ENCODE measurements at places on chromosomes 11 and 22.

GRCh38 chr11:111393096-111393495 lies 14.0 kb upstream of the POU2AF1 start:
- DNase-seq = no peak

GRCh38 chr22:46240073-46240472 lies 10.0 kb downstream of the CDPF1 start:
- DNase-seq = no peak

- no peak for DNase-seq
Measured at GRCh38 chr11:77299528-77299993, 1.9 kb downstream of the GDPD4 start.

DNA sequence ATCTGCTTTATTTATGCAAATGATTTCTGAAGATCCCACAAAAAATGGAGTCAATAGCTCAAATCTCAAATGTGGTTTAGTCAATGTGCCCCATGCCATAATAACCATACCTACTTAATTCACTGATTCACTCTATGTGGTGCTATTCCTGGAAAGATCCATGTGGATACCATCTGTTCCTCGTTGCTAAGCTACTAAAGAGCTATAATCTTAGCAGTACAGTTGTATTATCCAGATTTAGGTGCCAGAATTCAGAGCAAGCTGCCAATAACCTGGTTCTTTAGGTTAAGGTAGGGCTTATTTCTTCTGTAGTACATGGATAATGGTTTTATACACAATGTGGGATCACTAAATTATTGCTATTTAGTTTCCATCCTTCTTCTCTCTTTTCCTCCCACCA lies 974.7 kb upstream of the CCDC90B start:
- DNase-seq = no peak

- DNase-seq = no peak
Measured at GRCh38 chr11:66343176-66343575, 1.7 kb downstream of the BRMS1 start.

GRCh38 chr22:27314276-27314807 lies 487.2 kb downstream of the MN1 start:
- DNase-seq = no peak

GRCh38 chr11:9090488-9091043 lies 833 bp downstream of the SCUBE2 start:
- DNase-seq = no peak

- DNase-seq = no peak
Measured at GRCh38 chr22:26783885-26784284, 126.5 kb downstream of the MIAT start.

- DNase-seq = no peak
Measured at GRCh38 chr11:96311120-96311568, 31.9 kb downstream of the MAML2 start.

DNA sequence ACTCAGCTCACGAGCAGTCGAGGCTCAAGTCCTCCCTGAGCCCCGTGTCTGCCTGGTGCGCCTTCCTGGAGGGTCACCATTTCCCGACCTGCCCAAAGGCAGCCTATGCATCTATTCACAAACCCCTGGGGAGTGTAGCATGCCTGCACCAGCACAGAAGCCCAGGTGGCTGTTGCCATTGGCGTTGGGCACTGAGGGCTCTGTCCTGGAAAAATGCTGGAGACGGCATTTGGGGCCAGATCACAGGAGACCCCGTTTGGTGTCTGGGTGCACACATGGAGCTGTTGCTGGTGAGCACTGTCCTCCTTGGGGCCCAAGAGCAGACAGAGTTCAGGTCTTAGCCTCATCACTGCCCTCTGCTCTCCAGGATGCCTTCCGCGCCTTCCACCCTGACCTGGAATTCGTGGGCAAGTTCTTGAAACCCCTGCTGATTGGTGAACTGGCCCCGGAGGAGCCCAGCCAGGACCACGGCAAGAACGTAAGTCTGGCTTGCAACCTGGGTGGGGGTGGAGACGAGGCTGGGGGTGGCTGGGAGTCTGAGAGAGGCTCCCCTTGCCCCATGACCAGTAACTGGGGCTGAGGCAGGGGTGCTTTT lies 9.4 kb downstream of the FADS2 start:
- DNase-seq = no peak

DNA sequence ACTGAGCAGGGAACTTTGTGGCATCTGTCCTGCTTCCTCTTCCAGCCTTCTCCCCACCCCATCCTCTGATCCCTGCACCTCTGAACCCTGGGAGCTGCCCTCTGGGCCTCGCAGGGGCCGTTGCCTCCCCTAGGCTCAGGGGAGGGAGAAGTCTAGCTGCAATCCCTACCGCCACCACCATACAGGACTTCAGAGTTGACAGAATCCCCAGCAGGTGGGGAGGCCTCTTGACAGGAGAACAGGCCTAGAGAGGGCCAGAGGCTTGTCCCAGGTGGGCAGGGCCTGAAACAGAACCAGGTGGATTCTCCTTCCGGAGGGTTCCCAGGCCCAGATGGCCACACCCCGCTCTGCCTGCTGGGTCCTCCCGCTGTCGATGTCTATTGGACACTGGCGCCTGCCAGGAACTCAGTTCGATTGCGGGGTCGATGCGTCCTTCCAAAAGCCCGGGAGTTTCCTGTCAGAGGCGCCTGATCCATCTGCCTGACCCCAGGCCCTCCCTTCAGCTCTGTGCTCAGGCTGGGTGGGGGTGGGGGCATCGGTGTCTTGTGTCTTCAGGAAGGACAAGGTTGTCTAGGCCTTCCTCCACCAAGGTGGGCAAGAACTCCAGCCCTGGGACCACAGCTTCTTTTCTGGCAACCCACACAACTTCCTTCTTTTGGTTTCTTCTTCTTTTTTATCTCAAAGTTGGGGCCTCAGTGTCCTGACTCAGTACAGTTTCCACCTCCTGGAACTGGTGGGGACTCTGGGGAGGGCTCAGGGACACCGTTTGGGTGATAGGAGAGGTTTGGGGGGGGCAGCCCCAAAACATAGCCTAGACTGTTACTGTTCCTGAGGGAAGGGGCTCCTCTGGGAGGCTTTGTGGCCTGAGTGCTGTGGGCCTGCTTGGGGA lies 6.4 kb downstream of the STARD10 start:
- DNase-seq = no peak

DNA sequence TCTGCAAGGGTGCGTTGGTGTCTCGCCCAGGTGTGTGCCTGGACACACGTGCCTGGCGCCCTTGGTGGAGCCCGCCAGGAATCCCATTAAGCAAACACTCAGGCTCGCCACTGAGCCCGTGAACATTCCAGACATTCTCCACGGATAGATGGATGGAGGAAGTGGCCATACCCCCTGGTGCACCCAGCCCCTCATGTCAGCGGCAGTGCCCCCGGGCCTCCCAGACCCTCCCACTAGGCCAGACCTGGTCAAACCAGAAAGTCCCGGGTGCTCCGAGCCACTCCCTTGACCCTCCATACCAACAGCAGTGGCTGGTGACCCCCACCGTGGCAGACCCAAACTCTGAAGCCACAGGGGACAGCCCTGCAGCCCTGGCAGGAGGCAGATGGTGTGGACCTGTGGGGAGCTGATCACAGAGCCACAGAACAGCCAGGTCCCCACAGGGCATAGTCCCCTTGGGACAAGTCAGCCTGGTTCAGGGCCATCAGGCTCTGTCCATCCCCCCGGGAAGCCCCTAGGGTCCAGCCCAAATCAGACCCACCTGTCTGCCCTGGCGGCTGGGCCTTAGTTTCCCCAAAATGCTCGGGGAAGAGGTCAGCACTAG lies 1.9 kb downstream of the EPS8L2 start:
- no peak for DNase-seq

DNA sequence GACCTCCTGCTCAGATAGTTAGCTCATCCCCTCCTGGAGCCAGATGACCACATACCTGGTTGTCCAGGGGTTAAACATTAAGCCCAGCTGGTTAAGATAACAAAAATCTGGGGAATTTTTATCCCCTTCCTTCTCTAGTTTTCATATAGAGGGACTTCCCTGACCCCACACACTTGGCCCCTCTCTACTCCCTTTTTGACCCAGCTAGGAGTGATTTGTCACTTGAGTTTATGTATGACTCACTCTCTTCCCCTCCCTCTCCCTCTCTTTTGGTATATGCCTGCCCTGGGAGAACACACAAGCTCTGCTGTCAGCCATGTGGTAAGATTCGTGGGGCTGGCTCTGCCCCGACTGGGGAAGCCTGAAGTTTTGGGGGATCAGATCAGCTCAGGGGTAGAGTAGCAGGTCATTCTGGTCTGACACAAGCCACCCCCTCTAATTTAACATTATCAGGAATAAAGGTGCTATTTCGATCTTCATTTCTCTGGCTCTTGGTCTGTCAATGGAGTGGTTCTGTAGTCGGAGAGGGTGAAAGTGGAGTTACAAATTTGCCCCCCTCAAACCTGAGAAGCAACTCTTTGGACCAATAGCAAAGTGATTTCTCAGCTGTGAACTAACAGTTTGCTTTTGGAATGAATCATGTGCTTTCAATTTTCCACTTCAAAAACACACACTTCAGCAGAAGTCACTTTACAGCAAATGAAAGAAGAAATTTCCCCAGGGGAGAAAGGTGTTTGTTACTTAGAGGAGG lies 415.3 kb upstream of the CADM1 start:
- no peak for DNase-seq

- DNase-seq = no peak
Measured at GRCh38 chr11:100980156-100980555, 149.5 kb downstream of the PGR start.

- DNase-seq = no peak
Measured at GRCh38 chr11:11565636-11566035, 56.2 kb downstream of the GALNT18 start.

- no peak for DNase-seq
Measured at GRCh38 chr22:46162285-46162684, 12.0 kb downstream of the PPARA start.

GRCh38 chr11:120919045-120919444 lies 104.9 kb upstream of the TBCEL start:
- no peak for DNase-seq

- no peak for DNase-seq
Measured at GRCh38 chr11:70226967-70227366, 23.9 kb downstream of the FADD start.

DNA sequence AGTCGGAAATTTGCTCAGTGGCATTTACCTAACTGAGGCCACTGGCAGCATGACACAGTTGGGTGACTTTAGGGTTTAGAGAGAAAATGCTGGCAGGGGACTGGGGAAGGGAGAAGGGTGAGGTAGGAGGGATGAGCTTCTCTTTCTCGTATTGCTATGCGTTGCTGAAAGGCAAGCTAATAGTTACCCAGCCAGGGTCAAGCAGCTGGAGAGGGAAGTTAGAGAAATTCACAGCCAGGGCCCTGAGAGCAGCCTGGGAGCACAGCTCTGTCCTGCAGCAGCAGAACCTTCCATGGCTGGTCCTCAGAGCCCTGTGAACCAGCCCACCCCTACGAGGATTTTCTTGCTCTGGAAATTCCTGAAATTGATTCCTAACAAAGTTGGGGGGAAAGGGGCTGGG lies 679.6 kb downstream of the NTM start:
- DNase-seq = no peak

GRCh38 chr22:42951093-42951710 lies 63.7 kb downstream of the PACSIN2 start:
- DNase-seq = no peak

GRCh38 chr11:2945031-2945756 lies 16.0 kb upstream of the PHLDA2 start:
- DNase-seq = no peak

DNA sequence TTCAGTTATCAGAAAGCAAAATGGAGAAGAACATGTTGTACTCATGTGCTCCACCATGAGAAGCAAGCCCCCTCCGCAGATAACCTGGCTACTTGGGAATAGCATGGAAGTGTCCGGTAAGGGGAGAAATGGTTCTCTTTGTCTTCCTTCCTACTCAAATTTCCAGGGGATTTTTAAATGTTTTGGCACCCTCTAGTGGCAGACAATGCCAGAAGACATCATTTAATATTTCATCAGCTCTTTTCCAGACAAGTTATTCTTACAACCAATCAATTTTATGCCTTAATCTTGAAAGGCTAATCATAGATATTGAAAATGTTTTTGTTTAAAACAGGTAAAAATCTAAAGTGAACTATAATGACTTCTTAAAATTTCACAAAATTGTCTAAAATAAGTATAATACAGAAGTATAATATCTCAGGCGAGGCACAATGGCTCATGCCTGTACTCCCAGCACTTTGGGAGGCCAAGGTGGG lies 15.7 kb downstream of the CRTAM start:
- DNase-seq = no peak

GRCh38 chr11:75722669-75723042 lies 5.0 kb downstream of the MOGAT2 start:
- no peak for DNase-seq

DNA sequence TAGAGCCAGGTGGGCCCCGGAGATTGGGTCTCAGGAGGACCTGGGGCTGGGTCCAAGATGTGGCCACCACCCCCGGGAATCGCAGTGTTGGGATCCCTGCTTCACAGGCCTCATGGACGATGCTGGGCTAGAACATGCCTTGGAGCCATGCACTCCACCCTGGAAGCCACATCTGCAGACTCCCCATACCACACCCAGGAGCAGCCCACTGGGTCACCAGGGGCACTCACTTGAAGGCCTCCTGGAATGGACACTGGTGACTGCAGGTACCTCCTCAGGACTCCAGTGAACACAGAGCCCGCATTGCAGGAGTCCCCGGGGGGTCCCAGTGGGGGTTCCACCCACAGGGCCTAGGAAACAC lies 25.0 kb downstream of the RTN4R start:
- DNase-seq = no peak

DNA sequence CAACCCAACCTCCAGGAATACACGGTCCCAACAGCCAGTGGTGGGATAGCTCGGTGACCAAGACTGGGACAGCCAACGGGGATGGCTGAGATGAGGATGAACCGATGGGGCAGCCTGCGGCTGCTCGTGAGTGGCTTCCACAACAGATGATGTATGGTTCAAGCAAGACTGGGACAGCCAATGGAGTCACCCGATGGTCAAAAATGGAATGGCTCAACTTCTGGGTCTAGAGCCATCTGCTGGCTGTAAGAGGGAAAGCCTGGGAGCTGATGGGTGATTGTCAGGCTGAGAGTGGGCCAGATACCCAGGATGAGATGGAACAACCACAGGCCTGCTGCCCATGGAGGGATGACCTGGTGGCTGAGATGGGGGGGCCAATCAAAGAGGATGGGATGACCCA lies 35.5 kb downstream of the SYT7 start:
- DNase-seq = no peak

GRCh38 chr11:17559341-17560087 lies 12.5 kb downstream of the OTOG start:
- DNase-seq = no peak

GRCh38 chr11:73308003-73308960 lies at the start of gene ARHGEF17:
TSS of gene ARHGEF17 (plus strand) at chr11:73308276. CDS start at chr11:73308639, 363 bp downstream.
- DNase-seq = peak; percentile 13

DNA sequence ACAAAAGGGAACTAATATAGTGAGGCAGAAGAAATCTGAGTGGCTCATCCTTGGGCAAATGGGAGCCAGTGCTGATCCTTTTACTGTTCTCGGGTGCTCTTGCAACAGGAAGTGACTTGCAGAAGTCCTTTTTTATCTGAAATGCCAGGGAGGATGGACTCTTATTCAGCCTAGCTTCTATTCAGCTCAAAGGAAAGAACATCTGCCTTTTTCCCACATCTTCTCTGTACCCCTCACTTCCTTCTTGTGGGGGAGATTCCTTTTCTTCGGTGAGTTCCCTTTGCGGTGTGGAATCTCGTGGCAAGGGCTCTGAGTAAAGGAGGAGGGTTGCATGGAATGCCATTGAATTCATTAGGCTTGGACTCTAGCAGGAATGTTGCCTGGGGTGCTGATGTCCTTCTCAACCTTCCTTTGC lies 76.2 kb downstream of the ZBTB16 start:
- DNase-seq = no peak

- no peak for DNase-seq
Measured at GRCh38 chr11:124657904-124658303, 15.6 kb downstream of the SIAE start.

All from CD8-positive, alpha-beta memory T cell (primary cell).